ENCODE measurements at places on chromosomes 13 and 19. TPM values are rescaled to one million over a fixed set of nuclear protein-coding genes. Genes with fewer than 3 reads are reported as not detected.

KIR2DL1 gene
- total RNA-seq = not detected

HSPH1 gene
- 55.4 TPM for total RNA-seq

INSR gene
- total RNA-seq = 58.6 TPM

DNA sequence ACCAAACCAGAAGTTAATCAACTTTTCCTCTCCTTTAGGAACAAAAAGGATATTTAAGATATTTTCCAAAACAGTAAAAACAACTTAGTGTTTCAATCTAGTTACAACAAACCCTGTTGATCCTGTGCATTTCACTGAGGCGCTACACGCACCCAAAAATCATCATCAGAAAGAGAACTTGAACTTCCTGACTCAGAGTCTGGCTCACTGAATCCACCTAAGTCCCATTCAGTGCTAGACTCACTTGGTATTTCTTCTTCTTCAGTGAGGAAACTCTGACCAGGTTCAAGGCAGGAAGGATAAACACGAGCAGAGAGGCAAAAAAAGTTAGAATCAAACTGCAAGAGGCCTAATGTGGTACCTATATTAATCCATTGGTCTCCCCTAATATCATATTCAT lies 2.2 kb downstream of the KBTBD6 start:
- DNase-seq = no peak

- no peak for DNase-seq
Measured at GRCh38 chr13:100069278-100069677, 19.6 kb upstream of the PCCA start.

DNA sequence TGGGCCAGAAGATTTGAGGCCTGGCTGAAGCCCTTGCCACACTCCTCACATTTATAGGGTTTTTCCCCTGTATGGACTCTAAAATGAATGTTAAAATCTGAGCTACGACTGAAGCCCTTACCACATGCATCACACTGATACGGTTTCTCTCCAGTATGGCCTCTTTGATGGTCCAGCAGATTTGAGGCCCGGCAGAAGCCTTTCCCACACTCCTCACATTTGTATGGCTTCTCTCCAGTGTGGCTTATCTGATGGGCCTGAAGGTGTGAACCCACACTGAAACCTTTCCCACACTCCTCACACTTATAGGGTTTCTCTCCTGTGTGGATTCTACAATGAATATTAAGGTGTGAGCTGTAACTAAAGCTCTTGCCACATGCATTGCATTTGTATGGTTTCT lies 21.0 kb downstream of the ZNF45 start:
- no peak for DNase-seq

DNA sequence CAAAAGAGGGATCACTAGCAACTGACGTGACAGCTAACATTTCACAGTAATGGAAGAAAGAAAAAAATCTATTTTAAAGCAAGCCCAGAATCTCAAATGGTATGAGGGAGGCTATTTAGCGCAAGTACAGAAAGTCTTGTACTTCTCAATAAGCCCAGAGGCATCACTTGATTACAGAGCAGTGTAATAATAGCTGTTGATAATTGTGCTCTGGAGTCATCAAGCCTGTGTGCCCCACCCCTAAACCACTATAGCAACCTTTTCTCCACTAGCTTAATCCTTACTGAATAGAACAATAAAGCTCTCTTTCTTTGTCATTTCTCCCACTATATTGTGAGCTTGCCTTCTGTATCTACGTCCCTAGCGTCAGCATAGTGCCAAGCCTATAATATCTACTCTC lies 56.6 kb downstream of the FREM2 start:
- DNase-seq = no peak

GRCh38 chr19:39679056-39679790 lies 23.5 kb downstream of the LGALS16 start:
- no peak for DNase-seq

DNA sequence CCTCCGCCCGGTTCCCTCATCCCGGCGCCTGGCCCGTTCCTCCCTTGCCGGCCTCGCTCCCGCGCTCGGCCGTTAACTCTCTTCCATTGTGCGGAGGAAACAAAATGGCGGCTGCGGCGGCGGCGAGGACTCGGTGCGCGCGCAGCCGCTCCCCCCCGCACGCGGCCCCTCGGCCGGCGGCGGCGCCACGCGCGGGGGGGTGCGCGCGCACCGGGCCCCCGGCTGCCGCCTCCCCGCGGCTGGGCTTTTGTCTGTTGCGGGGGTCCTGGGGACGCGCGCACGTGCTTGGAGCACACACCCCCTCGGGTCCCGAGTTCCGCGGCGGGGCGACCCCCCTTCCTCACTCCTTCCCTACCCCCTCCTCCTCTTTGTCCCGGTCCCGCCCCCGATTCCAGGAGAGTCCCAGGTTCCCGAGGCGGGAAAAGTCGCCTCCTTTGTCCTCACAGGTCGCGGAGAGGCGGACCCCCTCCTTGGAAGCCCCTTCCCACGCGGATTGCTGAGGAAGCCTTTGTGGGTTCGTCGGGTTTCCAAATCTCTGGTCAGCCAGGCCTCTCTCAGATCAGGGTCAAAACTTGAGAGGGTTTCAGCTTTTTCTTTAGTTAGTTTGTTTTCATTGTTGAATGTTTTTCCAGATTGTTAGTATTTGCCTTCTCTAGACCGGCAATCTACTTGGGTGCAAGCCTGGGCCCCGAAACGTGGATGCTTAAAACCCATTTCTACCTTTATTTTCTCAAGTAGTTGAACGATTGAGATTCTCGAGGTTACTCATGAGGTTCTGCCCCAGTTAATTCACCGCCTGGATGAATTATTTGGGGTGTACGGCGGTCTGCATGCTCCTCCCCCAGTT lies 687 bp downstream of the ILF3 start:
- peak; percentile 84 for DNase-seq

DNA sequence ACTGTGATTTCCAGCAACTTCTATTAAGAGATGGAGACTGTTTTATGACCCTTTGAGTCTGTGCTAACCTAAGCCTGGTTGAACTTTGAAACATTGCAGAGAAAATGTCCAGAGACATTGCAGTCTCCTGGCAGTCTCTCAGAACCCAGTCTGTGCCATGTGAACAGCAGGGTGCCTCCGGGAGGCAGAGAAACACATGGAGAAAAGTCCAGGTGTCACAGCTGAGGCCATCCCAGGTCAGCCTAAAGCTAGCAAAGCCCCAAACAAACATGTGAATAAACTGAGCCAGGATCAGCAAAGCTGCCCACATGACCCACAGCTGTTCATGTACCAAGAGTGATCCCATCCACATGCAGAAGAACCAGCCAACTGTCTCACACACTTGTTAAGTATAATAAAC lies 7.8 kb downstream of the CYP4F11 start:
- DNase-seq = no peak

- no peak for DNase-seq
Measured at GRCh38 chr13:112056739-112057438, 10.1 kb upstream of the SOX1 start.

Measured in right cardiac atrium (tissue), 5 donors.